H7 (cell line): ENCODE measurements at places on chromosomes 2 and 18. TPM values are rescaled to one million over a fixed set of nuclear protein-coding genes. Genes with fewer than 3 reads are reported as not detected.
A peak's percentile ranks its signal among the peaks of the same experiment; 100 is the strongest.

Gene AGXT
- not detected in 2 replicates for total RNA-seq

DNA sequence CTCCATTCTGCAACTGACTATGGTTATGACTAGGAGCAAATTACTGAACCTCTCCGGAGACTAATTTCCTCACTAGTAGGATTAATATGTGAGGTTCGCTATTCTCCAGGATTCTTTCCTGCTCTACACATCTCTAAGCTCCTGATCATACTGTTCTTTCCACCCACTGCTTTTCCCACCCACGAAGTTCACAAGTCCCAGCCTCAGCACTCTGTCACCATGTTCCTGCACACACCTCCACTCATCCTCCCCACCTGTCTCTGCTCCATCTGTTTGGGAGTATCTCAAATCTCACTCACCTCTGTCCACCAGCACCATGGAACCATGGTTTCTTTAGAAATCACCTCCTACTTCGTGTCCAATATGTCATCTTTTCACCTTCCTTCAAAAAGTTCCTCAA is 185.3 kb downstream of the LRATD1 start:
- no peak for DNase-seq

- peak; percentile 70 for DNase-seq
Observed at GRCh38 chr2:104733226-104733943, 120.5 kb upstream of the POU3F3 start.

DNA sequence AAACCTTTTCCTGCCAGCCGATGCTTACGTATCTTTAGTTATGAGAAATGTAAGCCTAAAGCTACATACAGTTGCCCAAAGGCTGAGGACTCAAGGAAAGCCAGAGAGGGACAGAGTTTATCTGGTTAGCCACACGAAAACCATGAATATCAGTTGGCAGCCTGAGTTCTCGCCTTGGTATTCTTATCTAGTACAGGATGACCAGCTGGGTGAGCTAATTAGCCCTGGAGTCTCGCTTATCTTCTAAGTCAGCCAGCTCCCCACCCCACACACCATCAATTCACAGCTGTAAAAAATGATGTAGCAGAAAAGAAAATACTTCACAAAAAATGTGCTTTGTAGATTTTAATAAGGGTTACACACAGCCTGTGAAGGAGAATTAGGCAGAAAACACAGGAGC is 617.5 kb upstream of the SOX11 start:
- no peak for DNase-seq

GRCh38 chr2:4903656-4904348 is 788.4 kb upstream of the SOX11 start:
- DNase-seq, result no peak

GRCh38 chr2:159454185-159454584 is 162.2 kb downstream of the BAZ2B start:
- no peak for DNase-seq

GRCh38 chr2:61335187-61335586 is 135.7 kb downstream of the USP34 start:
- no peak for DNase-seq

- no peak for DNase-seq
Observed at GRCh38 chr2:113854970-113855740, 34.7 kb upstream of the ACTR3 start.

DNA sequence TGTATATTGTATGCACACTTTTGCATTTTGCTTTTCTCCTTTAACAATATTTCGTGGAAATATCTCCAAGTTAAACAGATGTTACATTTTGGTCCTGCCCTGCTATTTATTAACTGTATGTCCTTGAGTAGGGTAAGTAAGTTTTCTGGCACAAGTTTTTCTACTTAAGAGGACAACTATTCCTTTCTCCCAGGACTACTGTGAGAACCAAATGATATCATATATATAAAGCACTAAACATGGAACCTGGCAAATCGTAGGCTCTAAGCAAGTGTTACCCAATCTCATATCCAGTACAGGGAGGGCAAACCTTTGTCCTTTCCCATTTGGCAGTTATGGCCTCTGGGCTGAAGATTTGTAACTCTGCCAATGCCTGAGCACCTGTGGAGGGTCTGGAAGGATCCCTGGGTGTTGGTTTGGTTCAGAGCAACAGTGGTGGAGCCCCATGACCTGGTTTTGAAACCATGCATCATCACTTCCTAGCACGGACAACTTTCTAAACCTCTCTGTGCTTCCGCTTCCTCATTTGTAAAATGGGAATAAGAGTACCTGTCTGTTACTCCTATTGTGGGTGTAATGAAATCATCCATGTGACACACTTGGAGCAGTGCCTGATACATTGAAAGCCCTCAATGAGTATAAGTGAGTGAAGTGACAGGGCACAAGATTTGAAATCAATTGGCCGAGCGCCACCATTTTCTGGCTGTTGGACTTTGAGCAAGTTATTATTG is 28.3 kb upstream of the ICOS start:
- no peak for DNase-seq
